ENCODE measurements at places on chromosomes 6 and 20. TPM values are rescaled to one million over a fixed set of nuclear protein-coding genes. Genes with fewer than 3 reads are reported as not detected.

Gene HLA-DQA1
- total RNA-seq: 3.6 TPM

Gene SOBP
- 0.09 TPM for total RNA-seq

GRCh38 chr6:168428052-168428826 is 12.7 kb upstream of the SMOC2 start:
- no peak for DNase-seq

DNA sequence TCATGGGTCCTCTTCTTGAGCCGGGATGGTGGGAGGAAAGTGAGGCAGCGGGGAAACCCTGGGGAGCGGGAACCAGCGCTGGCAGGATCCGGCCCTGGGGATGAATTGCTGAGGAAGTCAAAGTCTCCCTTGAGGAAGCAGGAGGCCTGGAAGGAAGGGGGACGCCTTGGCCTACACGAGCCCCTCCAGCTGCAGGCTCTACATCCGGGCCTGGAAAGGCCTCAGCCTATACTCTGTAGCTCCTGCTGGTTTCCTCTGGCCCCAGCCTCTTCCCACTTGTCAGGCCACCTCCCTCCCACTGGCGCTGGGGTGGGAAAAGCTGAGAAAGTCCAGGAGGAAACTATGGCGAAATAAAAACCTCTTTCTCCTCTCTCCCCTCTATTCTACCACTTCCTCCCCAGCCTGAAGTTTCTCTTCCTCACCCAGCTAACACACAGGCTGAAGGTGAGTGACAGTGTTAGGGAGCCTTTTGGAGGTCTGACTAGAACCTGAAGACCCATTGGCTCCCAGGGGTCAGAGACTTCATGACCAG is 14.9 kb downstream of the TREML2 start:
- no peak for DNase-seq

- DNase-seq: no peak
These were observed 262.8 kb upstream of the MAN1A1 start for GRCh38 chr6:119612176-119612891.

Data from activated CD4-positive, alpha-beta T cell treated with anti-CD3 and anti-CD28 coated beads, Interleukin-2, amount 10 ng/mL, durations not matched to agents 24 days and 14 days (primary cell).